Fibroblast of upper back skin (primary cell): ENCODE measurements at places on chromosomes 6 and 20.
A peak's percentile ranks its signal among the peaks of the same experiment; 100 is the strongest.

- no peak for DNase-seq
These were observed 511 bp upstream of the SLC35B2 start for GRCh38 chr6:44257753-44258324.

DNA sequence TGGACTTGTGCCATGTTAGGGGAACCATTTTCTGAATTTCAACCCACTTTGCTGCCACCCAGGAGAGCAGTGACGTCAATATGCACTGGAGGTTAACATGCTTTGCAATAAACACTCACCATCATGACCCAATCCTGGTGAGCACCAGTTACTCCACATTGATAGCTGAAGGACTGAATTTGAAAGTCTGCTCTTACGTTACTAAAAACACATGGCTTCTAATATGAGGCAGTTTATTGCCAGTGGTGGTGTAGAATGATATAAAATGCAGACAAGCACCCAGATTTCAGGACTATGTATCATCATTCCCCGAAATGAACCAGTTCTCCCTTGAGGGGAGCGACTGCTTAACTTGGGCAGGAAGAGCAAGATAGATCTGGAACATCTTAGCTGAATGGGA lies 23.8 kb downstream of the RFPL4B start:
- peak; percentile 28 for DNase-seq

DNA sequence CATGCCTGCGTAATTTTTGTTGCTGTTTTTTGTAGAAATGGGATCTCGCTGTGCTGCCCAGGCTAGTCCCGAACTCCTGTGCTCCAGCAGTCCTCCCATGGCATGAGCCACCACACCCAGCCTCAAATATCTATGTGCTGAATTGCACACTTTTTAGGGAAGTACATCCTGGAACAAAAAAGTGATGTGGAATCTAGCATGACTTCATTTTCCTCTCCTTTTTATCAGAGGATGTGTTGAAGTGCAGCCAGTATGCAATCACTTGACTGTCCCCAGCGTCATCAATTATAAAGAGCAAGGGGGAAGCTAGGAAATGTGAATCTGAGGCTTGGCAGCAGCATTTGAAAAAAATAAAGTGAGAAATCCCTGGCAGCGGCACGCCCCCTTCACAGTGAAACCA lies 6.4 kb upstream of the EXOC2 start:
- DNase-seq = no peak

DNA sequence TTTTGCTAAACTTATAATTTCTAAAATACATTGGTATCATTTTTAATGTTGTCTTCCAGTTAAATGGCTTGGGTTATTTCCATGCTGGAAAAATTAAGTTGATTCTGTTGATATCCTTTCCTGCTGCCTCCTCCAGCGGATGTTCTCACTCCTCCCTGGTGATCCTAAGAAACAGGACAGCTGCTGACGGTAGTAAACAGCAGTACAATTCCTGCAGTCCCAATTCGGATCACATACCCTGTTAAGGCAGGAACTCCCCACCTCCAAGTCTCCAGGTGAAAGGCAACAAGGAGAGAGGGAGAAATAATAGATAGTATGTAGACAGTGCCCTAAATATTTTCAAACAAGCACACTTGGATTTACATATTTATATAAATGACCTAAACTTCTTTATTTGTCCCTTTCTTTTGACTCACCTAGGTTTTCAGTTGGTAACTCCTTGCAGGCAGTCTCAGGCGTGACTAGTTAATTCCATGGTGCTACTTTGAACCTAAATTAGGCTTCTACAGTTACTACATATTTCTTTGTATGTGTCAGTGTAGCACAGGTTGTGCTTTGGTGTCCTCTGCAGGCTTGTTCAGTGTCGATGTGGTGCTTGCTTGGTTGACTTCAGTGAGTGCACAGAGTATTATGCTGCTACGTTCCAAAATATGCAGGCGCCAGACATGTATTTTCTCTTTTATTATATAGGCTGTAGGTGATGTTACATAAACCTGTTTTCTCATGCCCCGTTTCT lies 126.0 kb downstream of the ADGRB3 start:
- no peak for DNase-seq

- DNase-seq = no peak
These were observed 4.8 kb downstream of the GSTA3 start for GRCh38 chr6:52904562-52905279.

GRCh38 chr6:43972179-43972912 lies 154.9 kb downstream of the MRPL14 start:
- no peak for DNase-seq

- no peak for DNase-seq
These were observed 1.1 kb downstream of the CRIP3 start for GRCh38 chr6:43307451-43308100.

DNA sequence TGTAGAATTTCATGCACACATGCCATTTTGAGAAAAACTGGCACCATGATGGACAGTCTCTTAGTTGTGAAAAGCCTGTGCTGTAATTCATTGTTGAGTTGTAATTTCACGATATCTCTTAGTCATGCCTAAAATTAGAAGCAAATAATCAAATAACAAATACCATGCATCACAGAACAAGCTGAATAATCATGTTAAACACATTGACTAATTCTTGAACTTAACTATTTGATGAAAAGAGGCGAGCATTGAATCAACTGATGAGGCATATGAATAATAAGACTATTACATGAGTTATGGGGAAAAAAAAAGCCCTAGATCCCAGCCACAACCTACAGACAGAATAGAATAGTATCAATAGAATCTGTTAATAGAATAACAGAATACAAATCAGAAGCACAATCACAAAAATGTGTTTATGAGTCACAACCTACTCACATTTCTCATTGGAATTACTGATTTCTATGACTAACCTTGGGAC lies 14.2 kb upstream of the RNF217 start:
- DNase-seq = peak; percentile 33

- no peak for DNase-seq
These were observed 198.7 kb upstream of the DTNBP1 start for GRCh38 chr6:15861486-15861885.

GRCh38 chr6:15569035-15569995 lies 93.5 kb downstream of the DTNBP1 start:
- DNase-seq = no peak

DNA sequence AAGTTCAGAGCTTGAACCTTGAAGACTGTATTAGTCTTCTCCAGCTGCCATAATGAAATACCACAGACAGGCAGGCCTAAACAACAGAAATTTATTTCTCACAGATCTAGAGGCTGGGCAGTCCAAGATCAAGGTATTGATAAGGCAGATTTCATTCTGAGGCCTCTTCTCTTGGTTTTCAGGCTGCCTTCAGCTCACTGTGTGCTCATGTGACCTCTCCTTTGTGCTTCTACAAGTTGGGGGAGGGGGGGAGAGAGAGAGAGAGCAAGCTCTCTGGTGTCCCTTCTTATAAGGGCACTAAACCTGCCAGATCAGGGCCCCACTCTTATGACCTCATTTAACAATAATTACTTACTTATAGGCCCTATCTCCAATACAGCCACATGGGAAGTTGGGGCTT lies 102.6 kb upstream of the RSPO3 start:
- DNase-seq = no peak

GRCh38 chr6:152135755-152136448 lies 328.4 kb downstream of the ESR1 start:
- DNase-seq = no peak

DNA sequence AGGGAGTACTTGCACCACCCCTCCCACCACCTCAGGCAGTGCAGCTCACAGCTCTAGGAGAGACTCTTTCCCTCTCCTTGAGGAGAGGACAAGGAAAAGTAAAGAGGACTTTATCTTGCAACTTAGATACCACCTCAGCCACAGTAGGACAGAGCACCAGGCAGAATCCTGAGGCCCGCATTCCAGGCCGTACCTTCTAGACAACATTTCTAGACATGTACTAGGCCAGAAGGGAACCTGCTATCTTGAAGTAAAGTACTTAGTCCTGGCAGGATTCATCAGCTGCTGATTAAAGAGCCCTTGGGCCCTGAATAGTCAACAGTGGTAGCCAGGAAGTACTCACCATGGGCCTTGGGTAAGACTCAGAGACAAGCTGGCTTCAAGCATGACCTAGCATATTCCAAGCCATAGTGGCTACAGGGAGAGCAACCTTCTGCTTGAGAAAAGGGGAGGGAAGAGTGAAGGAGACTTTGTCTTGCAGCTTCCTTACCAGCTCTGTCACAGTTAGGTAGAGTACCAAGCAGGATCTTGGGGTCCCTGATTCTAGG lies 384.4 kb upstream of the RNF217 start:
- no peak for DNase-seq

- no peak for DNase-seq
These were observed 348.3 kb upstream of the ZFP64 start for GRCh38 chr20:52539891-52540290.

DNA sequence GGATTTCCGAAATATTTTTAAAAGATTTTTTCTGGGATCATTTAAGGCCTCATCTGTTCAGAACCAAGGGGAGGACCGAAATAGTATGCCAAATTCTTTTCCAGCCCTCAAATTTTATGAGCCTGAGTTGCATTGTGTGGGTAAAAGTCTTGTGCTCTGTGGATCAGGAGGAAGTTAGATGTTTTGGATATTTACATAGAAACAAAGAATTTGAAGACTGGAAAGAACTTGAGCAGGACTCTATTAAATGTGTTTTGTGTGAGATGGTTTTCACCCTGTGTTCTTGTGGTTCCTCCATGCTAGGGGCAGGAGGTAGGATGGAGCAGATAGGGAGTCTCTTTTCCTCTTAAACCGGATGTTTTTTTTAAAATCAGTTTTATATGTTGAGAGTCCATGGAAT lies 329.1 kb downstream of the LAMA2 start:
- DNase-seq = peak; percentile 20

DNA sequence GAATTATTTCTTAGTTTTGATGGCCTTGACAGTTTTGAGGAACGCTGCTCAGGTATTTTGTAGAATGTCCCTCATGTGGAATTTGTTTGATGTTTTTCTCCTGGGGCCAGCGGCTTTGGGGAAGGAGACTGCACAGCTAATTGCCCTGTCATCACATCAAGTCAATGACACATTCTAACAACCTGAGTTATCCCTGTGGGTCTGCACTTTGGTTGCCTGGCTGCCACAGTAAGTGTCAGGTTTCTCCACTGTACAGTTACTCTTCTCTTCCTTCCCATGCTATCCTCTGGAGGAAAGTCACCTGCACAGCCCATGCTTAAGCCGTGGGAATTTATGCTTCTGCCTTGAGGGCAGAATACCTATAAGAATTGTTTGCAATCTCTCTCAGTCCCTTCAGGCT lies 1.4 kb upstream of the TREML4 start:
- no peak for DNase-seq
